Frontal cortex (tissue), 4 donors: ENCODE measurements at places on chromosomes 5 and 9.

GRCh38 chr5:112023766-112024165 lies 266.8 kb upstream of the NREP start:
- DNase-seq: no peak

GRCh38 chr5:68884883-68885282 lies 208.9 kb upstream of the SLC30A5 start:
- no peak for DNase-seq

- DNase-seq: no peak
These were observed 212.6 kb upstream of the MSX2 start for GRCh38 chr5:174511714-174512253.

DNA sequence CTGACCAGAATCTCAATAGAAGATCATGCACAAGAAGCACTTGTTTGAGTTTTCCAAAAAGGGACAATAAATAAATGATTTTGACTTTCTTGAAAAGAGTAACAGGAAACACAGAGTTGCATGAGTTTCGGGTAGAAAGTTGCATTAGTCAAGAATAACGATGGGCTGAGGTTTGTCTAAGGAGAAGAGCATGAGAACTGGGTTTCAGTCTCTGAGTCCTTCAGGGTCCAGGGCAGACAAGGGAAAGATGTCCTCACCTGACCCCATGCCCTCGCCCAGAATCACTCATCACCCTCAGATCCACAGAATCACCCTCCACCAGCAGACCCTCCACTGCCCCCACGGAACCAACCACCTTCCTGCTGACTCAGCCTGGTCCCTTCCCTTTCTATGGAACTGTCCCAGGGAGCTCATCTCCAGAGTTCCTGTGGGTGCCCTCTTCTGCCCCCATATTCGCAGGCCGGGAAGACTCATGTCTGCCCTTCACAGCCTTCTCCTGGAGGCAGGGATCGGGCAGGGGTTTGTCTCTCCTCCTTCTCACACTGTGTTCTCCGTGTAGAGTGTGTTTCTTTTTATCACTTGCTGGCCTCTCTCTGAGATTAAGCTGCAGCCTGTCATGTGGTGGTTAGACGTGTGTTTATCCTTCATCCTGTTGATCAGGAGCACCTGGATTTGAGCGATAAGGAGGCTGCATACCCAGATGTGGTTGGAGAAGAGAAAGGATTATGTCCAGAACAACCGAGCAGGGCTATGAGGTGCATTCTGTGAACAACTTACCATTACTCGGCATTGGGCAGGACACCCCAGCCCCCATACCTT lies 442.6 kb downstream of the MAT2B start:
- DNase-seq: no peak

DNA sequence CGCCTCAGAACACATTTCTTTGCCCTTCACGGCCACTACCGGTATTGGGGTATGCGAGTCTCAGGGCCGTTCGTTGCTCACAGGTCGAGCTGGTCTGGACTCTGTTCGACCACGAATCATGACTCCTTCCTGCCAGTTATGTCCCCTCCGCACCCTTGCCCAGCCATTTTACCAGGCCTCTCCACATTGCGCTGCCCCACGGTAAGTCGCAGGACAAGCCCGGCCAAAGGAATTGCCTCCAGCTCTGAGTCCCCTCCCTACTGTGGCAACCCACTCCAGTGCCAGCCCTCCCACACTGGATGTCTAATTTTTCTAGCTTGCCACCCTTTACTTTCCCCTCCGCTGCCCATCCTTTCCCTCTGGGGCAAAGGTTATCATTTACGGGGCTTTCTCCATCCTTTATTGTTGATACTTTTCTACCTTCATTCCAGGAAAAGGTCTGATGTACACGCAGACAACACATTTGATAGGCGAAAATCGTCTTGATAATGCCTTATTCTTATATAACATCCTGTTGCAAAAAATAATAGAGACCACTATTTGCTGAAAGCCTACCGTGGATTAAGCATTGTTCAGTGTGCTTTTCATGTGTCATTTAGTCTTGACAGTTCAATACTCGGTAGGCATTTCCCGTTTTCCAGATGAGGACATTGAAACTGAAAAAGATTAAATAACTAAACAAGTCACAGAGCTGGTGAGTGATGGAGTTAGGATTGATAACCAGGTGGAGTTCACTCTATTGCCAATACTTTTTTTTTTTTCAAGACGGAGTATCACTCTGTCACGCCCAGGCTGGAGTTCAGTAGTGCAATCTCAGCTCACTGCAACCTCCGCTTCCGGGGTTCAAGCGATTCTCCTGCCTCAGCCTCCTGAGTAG lies 958 bp upstream of the HSPA5 start:
- DNase-seq: no peak

- no peak for DNase-seq
These were observed 6.5 kb upstream of the FAM78A start for GRCh38 chr9:131282688-131283422.

GRCh38 chr5:88729084-88729828 lies 153.7 kb downstream of the MEF2C start:
- peak; percentile 12 for DNase-seq

DNA sequence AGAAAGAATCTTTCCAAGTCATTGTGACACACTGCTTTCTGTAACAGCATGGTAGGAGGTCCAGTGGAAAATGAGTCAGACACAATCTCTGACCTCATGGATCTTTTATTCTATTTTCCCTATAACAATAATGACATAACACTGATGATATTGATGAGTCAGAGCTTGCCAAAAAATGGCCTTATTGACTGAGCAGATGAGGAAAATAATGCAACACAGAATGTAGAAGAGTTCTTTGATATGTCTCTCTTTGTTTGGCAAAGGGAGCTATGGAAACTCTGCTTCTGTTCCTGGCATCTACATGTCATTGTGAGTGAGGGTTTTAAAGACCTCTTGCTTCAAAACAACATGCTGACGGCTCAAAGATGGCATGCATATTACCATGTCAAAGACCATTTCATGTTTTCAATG lies 443.1 kb upstream of the ZNF608 start:
- no peak for DNase-seq

- no peak for DNase-seq
These were observed 20.6 kb upstream of the CMBL start for GRCh38 chr5:10328323-10328722.

- no peak for DNase-seq
These were observed 453.3 kb upstream of the KLF4 start for GRCh38 chr9:107942856-107943255.

DNA sequence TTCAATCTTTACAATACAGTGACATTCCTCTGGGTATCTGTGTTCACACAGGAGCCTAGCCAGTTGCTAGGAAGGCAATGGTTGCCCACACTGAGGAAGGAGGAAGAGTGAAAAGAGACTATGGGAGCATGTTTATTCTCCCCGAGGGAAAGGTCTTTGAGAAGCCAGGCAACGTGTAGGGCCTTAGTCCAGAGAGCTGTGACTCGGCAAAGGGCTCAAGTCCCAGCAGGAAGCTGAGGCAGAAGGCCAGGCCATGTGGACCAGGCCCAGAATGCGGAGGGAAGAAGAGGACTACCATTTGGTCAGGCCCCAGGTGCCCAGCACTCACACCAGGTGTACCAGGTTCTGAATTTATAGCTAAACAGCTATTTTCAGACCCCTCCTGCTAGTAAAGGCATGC lies 136.6 kb upstream of the DMAC1 start:
- DNase-seq: no peak

- DNase-seq: no peak
These were observed 50.6 kb upstream of the RAPGEF6 start for GRCh38 chr5:131685516-131686171.

DNA sequence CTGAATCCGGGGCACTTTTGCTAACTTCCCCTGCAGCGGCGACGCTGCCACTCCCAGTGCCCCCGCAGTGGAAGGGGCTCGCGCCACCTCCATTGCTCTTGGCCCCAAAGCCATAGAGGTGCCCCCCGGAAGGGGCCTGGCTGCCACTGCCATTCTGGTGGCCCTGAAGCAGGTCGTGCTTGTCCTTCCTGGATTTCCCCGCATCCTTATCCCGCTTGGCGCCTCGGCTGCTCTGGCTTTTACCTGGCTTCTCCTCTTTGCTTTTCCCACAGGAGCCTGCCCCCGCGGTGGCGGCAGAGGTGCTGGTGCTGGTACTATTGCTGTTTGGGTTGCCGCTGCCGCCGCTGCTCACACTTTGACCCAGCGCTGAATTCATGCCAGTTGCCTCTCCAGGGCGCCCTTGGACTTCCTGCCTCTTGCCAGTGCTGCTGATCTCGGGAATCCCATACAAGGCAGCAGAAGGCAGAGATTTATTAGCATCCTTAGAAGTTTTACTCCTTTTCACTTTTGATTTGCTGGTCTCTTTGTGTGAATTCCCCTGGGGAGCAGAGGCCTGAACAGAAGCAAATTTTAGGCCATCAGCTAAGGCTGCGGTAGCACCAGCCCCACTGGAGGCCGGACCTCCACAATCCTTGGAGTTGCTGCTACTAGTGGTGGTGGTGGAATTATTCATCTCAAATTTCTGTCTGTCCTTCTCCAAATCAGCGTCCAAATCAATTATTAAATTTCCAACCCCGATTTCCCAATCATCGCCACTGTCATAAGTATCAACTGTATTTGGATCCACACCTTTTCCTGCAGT lies 2.1 kb downstream of the ZNF608 start:
- no peak for DNase-seq

DNA sequence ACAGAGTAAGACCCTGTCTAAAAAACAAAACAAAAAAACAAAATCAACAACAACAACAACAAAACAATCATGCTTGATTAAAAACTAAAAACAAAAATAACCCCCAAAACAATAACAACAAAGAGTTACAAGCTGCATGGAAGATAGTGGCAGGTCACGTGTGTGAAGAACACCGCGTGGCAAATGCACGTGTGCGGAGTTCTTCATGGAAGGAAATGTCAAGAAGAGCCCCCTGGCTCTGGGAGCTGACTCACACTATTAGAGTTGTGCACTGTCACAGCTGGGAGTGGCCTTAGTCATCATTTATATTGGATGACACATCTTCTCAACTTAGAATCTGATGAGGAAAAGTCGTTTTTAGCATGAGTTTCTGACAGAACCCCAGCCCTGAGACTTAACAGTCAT lies 110.5 kb downstream of the JMY start:
- no peak for DNase-seq

- DNase-seq: peak; percentile 18
These were observed 14.2 kb upstream of the AGGF1 start for GRCh38 chr5:77015938-77016569.

DNA sequence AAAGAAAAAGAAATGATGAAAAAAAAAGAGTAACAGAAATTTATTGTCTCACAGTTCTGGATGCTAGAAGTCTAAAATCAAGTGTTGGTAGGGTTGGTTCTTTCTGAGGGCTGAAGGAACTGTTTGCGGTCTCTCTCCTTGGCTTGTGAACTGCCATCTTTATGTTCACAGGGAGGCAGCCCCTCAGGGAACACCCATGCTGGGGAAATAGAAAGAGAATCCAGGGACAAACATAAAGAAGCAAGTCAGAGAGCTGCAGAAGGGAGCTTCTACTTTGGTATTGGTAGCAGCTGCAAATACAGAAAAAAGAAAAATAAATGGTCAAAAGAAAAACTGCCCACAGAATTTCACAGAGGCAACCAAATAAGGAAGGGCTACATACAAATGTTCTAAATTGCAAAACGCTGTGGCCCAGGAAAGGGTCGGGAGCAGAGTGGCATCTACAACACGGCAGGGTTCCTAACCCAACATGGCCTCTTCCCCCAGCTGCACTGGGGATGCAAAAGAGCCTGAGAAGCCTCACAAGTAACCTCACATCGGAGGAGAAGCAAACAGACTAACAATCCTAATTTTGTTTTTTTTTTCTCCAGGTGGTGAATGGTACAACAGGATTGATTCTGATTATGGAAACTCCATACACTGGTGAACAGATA lies 37.4 kb downstream of the ELOVL7 start:
- DNase-seq: no peak

DNA sequence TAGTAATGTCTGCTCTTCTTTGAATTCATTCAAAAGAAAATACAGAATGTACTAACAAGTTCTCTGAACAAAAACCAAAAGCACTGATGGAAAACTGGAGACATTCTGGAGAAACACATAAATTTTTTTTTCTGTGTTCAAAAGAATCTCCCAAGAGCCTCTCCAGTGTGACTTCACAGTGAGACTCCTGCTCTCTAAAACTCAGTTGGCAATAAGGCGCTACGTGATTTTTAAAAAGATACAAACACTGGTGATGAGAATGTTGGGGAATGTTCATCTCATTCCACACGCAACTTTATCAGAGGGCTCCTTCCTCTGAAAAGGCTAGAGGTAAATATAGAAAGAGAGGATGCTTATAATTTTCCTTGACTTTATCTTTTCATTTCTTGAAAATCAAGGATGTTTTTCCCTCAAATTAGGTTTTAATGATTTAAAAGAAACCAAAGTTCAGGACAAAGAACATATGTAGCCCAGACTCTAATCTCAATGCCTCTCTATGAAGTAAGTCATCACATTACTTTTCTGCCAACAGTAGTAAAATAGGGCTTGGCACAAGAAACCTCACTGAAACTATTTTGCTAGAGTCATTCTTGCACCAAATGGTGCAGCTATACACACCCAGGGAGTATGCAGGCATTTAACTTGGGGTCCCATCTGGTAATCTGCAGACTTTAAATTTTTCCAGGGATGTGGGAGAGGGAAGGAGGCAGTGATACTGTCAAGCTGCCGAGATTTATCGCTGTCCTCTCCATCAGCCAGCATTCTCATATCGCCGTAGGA lies 12.9 kb upstream of the AOPEP start:
- no peak for DNase-seq
